ENCODE measurements at places on chromosomes 11 and 22.

DNA sequence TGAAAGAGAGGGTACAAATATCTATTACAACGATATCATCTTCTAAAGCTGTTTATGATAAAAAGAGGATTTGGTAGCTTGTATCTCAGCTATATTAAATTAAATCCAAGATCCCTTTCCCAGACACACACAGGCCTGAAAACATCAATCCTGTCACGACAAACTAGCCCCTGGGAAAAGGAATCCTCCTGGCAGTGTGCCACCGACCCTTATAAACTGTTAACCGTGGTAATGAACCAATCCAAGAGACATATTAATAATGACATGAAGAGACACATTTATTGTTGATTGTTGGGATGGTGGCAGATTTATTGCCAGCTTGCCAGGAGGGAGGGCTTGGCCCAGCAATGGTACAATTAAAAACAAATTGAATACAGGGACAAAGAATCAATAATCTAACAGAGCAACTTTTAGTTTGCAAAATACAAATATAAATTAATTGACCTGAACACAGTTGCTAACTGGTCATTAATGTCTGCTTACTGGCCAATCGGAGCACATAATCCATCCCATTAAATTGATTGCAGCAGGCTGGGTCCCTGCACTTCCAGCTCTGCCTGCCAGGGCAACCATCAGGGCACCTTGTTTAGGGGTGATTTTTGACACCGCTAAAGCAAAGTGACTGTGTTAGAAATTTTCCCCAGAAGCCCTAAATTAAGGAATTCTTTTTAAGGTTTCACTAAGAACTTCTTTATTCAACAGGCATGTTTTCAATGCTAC lies 887.6 kb downstream of the OPCML start:
- DNase-seq, result peak; percentile 73

DNA sequence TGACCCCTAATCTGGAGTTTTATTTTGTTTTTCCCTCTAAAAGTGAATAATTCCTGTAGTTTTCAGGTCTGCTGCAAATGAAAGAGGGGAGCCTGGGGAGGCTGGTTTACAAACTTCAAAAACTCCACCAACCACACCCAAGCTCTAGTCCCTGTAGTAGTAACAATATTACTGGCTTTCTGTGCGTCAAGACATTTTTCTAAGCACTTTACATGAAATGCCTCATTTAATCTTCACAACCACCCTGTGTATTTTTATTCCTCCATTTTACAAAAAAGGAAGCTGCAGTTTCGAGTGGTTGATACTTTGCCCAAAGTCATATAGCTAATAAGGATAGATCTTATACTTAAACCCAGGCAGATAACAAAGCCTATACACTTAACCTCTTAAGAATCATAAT lies 23.5 kb downstream of the CTNND1 start:
- no peak for DNase-seq

- no peak for DNase-seq
These were observed 3.2 kb upstream of the BIRC2 start for GRCh38 chr11:102343809-102344208.

DNA sequence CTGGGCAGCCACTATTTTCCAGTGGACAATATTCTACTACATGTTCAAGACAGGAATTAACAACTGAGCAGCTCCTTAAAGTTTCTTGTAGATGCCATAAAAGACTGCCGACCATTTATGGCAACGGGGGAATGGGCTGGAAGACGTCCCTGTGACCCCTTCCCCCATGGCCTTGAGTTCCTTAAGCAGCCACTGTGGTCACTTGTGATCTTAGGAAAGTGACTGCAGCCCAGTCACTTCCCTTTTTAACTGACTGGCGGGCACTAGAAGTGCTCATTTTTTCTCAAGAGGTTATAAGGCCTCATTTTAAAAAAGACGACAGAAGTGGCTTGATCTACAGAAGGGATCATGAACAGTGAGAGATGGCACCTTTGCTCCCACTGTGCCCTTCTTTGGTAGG lies 153.2 kb upstream of the NARS2 start:
- no peak for DNase-seq

DNA sequence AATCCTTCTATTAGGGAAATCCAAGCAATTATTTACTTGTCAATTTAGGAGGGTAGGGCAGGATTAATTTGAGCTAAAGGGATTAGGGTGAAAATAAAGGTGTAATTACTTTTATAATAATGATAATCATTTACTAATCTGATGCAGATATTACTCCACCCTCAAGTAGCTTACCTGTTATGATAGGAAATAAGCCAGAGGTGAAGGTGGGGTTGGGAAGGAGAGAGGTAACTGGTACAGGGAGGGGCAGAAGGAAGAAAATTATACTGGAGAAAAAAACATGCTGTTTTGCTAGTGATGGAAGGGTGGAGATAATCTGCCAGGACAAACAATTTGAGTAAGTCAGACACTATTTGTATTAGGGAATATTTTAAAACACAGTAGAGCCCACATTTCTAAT lies 157.7 kb downstream of the BARX2 start:
- DNase-seq, result no peak

DNA sequence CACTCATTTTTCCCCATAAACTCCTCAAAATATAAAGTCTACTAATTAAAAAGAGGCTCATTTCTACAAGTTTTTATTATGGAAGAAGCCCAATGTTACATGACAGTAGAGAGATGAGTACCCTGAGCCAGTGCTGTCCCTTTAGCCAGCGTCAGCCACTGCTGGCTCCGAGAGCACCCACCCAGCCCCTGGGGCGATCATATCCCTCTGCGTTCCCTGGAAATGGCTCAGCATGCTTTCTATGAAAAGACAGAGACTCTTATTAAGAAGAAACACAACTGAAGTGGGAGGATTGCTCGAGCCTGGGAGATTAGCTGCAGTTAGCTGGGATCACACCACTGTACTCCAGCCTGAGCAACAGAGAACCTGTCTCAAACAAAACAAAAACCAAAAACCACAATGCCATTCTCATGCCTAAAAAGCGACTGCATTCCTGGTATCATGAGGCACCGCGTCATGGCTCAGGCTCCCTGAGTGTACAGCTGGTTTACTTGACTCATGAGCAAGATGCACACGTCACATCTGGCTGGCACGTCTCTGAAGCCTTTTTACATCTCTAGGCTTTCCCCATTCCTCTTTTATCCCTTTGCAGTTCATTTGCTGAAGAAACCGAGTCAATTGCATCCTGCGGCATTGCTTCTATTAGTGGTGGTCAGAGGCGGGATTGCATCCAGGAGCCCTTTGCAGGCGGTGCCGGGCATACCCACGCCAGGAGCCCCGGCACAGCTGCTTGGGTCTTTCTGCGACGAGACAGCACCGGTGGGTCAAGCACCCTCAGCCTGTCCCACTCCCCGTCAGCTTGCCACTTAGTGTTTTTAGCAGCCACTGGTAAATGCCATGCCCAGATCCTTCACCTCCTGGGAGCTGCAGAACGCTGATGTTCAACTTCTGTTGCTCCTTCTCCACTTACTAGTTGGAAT lies 119.9 kb downstream of the CTTN start:
- DNase-seq, result no peak

DNA sequence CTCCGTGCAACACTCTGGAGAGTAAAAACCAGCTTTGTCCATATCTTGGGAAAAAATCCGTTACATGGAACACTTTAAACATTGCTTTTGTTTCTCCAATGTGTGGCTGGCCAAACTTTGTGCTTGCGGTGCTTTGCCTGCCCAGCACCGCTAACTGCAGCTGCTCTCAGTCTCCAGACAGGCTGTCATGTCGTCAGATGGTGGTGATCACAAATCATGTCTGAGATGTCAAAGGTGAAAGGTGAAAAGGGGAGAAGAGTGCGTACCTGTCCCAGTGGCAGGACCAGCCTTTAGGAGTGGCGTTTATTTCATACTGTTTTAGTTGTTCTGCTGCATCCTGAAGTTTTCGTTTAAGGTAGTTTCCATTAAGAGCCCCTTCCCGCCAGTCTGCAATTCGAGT lies 17.1 kb upstream of the AGBL2 start:
- DNase-seq, result no peak

- no peak for DNase-seq
These were observed 69.2 kb upstream of the OR9G4 start for GRCh38 chr11:56817661-56818060.

- no peak for DNase-seq
These were observed 85.2 kb downstream of the TSPAN18 start for GRCh38 chr11:44811841-44812448.

DNA sequence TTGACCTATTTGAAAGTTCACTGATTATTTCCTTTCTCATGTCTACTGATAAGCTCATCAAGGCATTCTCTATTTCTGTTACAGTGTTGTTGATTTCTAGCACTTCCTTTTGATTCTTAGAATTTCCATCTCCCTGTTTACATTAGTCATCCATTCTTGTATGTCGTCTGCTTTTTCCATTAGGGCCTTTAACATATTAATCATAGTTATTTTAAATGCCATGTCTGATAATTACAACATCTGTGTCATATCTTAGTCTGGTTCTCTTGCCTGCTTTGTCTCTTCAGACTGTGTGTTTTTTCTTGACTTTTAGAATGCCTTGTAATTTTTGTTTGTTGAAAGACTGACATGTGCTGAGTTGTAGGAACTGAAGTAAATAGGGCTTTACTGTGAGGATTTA lies 602.1 kb downstream of the SOX6 start:
- DNase-seq, result no peak

DNA sequence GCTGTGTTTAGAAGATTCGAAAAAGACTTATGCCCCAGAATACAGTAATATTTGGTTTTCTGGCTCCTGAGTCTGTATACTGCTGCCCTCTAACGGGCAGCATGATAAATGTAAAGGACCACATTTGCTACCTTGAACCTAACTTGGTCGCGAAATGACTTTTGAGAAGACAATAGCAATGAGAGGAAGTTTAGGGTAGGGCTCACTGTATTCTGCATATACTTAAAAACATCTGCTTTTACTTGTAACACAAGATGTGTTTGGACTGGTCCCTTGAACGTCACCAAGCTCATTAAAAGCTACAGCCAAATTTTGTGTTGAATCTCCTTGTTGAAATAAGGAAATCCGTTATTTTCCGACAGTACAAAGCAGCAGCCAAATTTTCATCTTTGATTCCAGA lies 309.1 kb downstream of the SWAP70 start:
- DNase-seq, result peak; percentile 62

DNA sequence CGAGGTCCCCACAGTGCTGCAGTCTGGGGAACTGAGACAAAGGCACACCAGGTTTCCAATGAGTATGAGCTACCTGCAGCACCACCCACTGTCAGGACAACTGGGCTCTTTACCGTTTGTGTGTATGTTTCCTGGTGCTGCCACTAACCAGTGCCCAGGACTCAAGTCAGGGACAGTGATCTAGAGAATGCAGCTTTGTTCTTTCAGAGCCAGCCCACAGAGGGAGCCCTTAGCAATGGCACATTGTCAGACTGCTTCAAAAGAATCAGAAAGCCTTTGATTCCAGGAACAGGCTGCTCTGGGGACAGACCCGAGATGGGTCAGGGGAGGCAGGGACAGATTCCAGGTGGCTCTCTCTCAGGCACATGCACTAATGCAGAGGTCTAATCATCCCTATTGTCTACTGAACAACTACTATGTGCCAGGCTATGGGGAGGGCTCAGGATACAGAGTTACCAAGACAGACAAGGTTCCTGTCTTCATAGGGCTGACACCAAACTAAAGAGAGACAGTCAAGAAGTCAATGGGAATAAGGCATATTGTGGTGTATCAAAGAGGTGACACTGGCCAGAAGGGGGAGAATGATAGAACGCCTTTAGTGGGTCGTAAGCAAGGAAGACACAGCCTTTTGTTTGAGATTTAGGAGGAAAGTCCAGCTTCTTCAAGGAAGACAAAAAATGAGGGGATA lies 103.7 kb downstream of the VPREB1 start:
- DNase-seq, result peak; percentile 47

DNA sequence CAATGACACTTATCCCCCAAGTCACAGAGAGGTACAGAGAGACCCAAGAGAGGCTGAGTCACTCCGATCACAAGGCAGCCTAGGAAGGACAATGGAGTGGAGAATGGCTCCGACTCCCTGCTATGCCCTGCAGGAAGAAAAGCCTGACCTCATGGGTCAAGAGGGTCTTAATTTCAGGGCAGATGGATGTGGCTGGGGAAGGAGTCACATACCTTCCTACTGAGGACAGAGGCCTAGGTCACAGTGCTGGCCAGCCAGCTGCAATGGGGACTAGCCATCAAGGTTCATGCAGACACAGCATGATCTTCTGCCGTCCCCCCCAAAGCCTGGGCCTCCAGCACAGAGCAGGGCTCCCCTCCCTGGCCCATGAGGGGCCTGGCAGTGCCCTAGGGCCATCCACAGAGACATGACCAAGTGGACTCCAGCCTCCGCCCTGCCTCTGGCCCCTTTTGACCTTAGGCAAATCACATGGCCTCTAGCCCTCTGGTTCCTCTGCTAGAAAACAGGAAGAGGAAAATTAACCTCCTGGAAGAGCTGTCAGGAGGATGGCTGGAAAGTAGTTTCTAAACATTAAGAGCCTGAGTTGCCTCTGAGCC lies 1.8 kb downstream of the ARRB1 start:
- no peak for DNase-seq

GRCh38 chr11:7595016-7595866 lies 78.1 kb downstream of the CYB5R2 start:
- peak; percentile 39 for DNase-seq

- DNase-seq, result peak; percentile 63
These were observed 29.8 kb downstream of the ADAMTS15 start for GRCh38 chr11:130478204-130478701.

DNA sequence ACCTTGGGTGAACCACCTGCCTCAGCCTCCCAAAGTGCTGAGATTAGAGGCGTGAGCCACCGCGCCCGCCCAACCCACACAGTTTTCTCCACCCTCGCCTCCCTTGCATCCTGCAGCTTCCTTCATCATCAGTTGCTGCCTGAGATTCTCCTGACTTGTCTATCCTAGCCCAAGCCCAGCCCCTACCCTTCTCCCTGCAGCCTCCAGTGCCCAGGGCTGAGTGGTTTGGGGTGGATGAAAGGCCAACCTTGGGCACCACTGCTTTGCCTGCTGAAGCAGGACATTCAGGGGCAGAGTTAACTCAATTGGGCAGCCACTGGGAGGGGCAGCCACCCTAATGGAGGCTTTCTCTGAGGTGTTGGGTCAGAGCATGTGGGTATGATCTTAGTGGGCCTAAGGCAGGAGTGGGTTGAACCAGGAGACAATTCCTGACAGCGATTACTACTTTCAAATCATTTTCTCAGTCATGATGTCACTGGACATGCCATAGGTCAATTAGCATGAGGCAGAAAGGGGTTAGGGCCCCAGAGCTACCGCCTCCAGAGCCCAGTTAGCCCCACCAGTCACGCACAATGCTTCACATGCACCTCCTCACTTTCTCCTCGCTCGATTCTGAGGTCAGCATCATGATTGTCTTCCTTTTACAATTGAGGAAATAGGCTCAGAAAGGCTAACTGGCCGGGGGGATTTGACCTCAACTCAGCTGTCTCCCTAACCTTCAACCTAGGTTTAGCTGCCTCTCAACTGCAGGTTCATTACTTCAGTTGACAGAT lies 1.0 kb upstream of the FKBP2 start:
- no peak for DNase-seq
